ENCODE measurements at places on chromosomes 1 and 21.

DNA sequence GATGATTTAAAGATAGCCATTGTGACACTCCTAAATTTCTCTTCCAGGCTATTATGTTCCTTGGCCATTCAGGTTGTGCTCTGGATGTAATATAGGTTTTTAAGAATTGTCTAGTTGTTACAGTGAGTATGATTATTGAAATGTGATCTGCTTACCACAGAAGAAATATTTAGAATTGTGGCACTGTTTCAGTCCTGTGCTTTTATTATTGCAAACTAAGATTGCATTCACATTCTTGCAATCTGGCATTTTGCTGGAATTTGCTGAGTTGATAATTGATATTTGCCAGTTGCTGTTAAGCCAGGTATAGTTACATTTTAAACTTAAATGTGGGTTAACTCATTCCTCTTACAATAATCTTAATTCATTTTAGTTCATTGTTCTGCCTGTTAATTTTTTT lies 22.3 kb downstream of the EXO1 start:
- no peak for DNase-seq

- DNase-seq: no peak
Measured at GRCh38 chr1:1430114-1430982, 5.1 kb upstream of the VWA1 start.

GRCh38 chr1:243851257-243851756 lies 1.3 kb upstream of the AKT3 start:
- DNase-seq: no peak

DNA sequence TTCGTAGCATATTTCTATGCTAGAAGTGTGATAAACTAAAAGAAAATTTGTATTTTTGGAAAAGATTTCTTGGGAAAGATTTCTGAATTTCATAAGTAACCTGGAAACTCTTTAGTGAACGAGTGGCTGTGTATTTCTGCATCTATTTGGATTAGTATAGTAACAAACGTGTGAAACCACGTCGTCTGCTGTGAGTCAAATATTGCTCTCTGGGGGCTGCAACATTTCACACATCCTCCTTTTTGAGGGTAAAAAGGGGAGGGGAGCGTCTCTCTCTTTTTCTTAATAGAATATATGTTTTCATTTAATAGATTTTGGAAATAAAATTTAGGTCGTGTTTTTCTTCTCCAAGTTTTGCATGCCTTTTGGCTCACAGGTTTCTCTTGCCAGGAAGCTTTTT lies 44.8 kb downstream of the LHX9 start:
- no peak for DNase-seq

DNA sequence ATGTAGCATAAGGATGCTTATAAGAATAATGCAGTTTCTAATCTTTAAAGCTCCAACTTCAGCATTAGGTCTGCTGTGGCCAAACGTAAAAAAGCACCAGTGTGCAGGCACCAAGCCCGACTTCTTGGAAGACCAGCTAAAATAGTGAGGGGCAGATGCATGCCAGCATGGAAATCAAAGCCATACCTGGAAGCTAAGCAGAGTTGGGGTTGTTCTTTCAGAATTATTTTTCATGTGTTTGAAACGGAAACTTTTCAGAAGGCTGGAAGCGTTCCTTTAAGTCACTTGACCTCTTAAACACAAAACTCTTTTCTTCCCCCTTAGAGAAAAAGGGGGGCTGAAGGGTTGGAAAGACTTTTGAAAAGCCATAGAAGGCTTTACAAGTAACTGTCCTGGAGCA lies 329.2 kb upstream of the C1orf87 start:
- DNase-seq: peak; percentile 34

- DNase-seq: no peak
Measured at GRCh38 chr1:74579425-74579824, 67.0 kb upstream of the LRRC53 start.

DNA sequence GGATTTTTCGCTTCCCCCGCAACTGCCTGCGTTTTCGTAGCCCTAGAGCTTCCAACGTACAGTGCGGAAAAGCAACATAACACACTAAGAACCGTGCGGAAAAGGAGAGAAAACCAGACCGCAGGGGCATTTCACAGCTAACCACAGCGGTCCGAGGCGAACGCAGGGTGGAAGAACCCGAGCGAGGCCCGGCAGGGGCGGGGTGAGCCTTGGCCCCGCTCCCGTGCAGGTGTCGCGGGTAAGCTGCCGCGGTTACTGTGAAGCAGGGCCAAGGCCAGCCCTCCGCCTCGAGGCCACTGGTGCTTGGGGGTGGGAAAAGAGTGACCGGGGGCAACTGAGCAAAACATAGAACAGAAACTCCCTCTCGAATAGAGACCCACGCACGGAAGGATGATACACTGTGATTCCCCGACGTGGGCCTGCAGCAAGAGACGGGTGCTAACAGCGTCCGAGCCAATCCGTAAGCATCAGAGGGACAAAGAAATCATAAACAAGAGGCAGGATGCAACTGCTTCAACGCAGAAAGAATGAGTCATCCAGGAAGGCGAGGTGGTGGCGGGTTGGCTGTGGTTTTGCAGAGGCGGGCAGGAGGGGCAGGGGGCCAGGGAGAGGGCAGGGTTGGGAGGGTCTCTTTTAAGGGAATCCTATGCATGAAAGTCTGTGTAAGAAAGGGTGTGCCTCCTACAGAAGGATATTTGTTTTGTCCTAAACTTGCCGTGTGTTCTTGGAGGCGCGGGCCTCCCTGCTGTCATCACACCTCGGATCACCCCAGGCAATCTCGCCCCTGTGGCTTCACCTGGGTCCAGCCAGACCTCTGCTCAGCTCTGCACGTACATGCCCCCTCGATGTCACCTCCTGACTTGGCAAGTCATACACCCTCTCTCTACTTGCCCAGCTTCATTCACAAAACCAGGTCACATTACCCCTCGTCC lies 7.3 kb downstream of the GNG4 start:
- no peak for DNase-seq

DNA sequence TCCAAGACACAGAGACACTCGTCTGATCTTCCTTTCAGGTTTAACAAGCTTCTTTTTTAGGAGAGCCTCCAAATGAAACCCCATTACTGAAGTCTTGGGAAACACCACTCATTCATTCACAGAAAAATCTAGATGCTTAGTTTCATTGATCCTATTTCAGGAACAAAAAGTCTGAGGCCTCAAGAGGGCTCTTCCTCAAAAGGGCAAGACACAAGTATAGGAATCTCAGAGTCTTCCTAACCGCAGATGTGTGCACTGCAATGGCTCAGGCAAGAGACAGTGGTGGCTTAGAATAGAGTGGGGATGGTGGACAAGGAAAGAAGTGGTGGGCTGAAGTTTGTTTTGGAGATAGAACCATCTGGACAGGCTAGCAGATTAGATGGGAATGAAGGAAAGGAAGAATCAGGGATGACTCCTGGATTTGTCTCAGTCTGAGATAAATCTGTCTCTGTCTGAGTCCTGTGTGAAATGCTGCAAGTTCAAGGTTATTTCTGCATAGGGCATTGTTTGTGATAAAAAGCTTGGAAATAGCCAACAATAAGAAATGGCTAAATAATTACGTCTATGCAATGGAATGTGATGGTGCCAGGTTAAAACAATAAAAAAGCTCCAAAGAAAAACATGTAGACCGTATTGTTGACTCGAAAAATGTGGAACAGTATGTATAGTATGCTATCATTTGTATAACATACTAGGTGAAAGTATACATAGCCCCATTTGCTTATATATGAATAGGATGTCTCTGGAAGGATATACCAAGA lies 8.9 kb upstream of the CTSE start:
- no peak for DNase-seq

DNA sequence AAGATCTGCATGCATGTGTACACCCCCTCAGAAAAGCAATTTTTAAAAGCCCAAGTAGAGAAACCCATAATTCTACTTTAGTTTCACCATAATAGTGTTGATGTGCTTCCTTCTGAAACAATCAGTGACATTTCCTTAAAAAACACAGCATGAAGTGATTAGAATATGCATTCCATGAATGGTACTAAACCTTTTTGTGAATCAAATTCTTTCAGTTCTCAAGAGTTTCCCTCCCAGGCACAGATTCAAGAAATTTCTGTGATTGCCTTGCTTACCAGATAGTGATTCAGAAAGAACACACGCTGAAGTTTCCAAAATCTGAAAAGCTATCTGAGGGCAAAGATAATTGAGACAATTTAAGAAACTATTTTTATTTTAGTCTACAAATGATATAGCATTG lies 136.4 kb upstream of the ADGRL2 start:
- peak; percentile 3 for DNase-seq

DNA sequence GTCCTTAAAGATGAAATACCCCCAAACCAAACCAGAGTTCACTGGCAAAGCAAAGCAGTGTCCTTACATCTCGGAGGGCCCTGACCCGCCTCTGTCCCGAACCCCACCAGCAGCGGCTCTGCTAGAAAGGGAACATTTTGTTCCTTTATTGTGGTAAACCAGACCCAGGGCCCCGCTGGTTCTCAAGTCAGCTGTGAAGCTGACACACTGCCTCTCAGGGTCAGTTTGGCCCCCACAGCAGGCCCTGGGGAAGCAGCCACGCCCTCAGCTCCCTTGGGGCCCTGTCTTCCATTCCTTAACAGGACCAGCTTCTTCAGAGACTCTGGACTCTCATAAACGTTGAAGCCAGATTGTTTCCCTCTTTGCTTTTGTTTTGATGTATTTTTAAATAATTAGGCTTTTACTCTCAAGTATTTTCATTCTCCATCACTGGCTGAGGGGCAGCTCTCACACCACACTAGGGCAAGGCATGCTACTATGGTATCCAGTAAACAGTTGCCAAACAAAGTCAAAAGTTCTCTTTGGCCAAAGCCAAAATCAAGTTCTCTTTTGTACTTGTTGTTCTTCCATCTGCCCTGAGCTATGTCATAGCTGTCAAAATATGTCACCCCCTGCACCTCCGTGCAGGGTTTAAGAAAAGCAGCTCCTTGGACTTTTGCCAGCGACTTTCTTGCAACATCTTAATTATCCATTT lies 61.1 kb upstream of the ANGPTL1 start:
- DNase-seq: peak; percentile 18

DNA sequence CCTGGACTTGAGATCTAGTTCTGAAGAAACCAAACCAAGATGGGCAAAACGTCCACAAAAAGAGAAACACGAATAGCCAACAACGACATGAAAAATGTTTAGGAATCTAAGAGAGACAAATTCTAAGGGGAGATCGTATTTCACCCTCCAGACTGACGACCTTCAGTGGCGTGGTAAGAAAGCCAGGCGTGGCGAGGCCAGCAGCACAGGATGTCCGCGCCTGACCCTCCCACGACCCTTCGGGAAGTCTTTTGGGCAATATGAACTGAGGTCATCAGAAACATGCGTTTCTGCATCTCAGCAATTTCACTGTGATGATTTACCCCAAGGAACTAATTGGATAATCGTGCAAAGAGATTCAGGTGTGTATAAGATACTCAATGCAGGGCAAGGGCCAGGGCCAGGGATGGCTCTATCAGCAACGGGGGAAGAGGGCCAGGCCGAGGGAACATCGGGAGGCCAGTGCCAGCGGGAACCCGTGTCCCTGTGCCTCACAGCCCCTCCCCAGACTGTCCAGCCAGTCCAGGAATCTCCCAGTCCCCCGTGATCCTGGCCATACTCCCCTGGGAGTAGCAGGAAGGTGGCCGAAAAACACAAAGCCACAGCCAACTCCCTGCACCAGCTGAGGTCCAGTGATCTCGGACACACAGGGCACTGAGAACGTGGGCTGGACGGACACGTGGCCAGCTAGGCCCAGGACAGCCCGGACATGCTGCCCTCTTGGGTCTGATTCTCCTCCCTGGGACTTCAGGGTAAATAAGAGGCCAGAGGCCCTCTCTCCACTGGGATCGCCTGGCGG lies 53.6 kb upstream of the ADARB1 start:
- no peak for DNase-seq

- DNase-seq: no peak
Measured at GRCh38 chr1:14487671-14488070, 110.8 kb upstream of the KAZN start.

DNA sequence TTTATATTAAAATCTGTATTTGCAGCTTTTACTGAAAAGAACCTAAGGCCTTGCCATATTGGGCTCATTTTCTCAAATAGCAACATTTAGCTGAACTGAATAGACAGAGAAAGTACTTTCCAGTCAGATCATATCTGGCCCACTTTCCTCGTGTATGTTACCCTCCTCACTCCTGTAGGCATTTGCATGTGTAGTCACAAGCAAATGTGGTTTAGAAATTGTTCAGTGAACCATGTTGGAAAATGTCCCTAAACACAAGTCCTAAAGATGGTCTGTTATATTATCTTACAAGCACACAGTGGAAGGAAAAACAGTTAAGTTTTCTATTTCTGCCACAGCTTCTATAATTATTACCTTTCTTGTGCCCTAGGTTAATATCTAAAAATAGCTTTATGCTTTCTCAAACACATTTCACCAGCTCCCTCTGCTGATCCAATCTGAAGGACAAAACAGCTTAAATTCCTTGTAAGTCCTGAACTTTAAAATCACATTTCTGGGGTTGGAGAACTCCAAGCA lies 606 bp upstream of the FMO4 start:
- DNase-seq: no peak
